ENCODE measurements at places on chromosomes 16 and 17.
A peak's percentile ranks its signal among the peaks of the same experiment; 100 is the strongest.

GRCh38 chr16:15942931-15943690, 6.3 kb upstream of the ABCC1 start:
- DNase-seq, result no peak

GRCh38 chr16:83899272-83899897, 470 bp downstream of the MLYCD start:
- peak; percentile 13 for DNase-seq

GRCh38 chr17:50076221-50076590, 18.9 kb upstream of the PDK2 start:
- no peak for DNase-seq

DNA sequence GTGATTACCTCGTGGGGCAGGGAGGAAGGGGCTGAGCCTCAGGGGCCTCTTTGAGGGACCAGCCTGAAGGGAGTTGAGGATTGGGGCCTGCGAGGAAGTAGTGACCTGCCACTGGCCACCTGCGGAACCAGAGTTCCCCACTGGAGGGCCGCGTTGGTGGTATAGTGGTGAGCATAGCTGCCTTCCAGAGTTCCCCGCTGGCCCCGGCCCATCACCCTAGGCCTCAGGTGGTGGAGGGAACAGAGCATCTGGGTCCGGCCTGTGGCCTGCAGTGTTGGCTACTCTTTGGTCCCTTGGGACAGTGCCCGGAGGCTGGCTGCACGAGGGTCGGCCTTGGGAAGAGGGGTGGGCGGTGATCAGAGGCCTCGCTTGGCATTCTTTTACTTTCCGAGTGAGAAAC, 20.5 kb downstream of the MGAT5B start:
- peak; percentile 65 for DNase-seq

- no peak for DNase-seq
These were observed 18.1 kb upstream of the SHCBP1 start for GRCh38 chr16:46638947-46639925.

- no peak for DNase-seq
These were observed 14.8 kb downstream of the TLE7 start for GRCh38 chr16:71426880-71427615.

GRCh38 chr17:70254735-70255460, 85.6 kb downstream of the KCNJ2 start:
- no peak for DNase-seq

DNA sequence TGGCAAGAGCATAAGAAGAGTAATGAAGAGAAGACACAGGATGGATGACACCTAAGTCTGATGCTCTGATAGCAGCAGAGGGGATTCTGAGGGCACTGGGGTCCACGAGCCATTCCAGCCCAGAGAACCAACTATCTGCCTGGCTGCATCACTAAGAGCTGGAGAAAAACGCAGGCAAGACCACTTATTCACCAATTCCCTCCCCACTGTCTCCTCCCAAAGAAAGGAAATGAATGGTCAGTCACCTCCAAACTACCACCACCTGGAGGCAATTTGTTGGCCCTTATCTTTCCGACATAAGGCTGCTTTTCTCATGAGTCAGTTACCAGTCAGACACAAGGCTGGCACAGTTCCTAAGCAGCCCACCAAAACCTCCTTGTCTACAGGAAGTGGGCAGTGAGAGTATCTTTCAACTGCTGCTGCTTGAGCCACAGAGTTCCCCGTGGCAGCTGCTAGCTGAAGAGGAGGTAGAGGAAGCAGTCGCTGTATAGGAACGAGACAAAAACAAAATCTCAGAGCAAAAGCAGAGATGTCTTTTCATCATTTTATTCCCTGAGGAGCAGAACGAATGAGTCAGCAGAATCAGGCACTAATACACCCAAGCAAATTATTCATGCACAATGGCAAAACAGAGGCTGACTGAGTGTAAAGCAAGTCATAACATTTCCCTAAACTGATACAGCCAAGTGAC, 111.1 kb downstream of the SMG6 start:
- DNase-seq, result no peak

DNA sequence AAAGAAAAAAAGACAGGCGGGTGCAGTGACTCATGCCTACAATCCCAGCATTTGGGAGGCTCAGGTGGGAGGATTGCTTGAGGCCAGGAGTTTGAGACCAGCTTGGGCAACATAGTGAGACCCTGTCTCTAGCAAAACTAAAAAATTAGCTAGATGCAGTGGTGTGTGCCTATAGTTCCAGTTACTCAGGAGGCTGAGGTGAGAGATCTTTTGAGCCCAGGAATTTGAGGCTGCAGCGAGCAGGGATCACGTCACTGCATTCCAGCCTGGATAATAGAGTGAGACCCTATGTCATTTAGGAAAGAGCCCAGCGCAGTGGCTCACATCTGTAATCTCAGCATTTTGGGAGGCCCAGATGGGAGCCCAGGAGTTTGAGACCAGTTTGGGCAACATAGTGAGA, 126.6 kb downstream of the CMIP start:
- DNase-seq, result no peak

GRCh38 chr17:77208217-77208808, 67.5 kb downstream of the SEC14L1 start:
- DNase-seq, result no peak

GRCh38 chr17:76542984-76543383, 3.1 kb downstream of the PRCD start:
- DNase-seq, result no peak

DNA sequence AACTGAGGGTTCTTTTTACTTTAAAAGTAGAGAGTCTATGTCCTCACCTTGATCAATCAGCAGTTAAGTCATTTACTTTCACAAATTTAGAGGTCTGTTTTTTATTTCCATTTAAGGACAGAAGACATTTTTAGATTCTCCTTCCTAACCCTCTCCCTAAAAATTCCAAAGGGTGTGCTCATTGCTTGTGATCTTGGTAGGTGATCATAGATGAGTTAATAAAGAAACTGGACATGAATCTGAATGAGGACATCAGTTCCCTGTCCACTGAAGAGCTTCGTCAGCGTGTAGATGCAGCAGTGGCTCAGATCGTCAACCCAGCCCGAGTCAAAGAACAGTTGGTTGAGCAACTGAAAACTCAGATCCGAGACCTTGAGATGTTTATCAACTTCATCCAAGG, 8.8 kb downstream of the RUNDC1 start:
- DNase-seq, result no peak

DNA sequence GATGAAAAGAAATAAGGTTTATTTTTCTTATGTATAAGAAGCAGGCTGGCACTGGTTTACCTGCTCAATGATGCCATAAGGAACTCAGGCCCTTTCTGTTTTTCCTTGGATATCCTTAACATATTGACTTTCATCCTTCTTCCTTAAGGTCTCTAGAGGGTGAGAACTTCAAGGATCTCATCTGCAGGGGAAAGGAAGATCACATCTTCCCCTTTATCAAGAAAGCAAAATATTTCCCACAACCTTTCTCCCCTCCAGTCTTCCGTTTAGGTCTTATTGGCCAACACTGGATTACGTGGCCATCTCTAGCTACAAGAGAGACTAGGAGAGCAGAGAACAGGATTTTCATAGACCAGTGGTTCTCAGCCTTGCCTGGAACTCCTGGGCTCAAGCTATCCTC, 4.2 kb upstream of the TBX4 start:
- DNase-seq, result no peak

DNA sequence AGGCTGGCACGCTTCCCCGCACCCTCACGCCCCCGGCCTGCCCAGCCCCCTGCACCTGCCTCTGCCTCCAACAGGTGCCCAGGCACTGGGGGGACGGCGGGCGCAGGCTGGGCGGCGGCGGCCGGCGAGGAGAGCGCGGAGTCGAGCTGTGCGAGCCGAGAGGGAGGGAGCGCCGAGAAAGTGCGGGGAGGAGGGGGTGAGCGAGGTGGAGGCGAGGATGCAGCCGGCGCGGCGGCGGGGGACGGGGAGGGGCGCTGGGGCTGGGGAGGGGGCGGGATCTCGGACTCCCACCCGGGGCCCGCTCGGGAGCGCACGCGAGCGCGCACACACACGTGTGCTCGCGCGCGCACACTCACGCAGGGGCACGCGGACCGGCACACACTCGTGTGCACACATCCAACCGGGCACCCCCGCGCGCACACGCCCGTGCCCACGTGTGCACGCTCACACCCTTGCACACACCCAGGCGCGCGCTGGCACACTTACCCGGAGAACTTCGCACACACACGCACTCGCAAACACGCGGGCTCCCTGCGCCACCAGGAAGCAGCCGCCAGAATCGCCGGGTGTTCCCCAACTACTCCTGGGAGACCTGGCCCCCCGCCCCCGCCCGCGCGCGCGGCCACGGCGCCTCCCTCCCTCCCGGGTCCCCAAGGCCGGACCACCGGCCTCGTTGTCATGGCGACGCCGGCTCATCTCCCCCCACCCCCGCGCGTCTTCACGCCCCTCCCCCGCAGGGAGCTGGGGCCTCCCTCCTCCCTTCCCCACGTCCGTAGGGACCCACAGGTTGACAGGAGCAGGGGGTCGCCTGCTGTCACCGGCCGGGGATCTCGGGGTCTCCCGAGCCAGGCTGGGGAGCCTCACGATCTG, at the start of gene DOC2A:
Gene DOC2A (minus strand): TSS at position 184 of the 870 bp plus-strand sequence. CDS start 805 bp downstream, outside the sequence.
- DNase-seq, result peak; percentile 72

GRCh38 chr17:50664788-50665458, 30.2 kb downstream of the ABCC3 start:
- DNase-seq, result no peak

DNA sequence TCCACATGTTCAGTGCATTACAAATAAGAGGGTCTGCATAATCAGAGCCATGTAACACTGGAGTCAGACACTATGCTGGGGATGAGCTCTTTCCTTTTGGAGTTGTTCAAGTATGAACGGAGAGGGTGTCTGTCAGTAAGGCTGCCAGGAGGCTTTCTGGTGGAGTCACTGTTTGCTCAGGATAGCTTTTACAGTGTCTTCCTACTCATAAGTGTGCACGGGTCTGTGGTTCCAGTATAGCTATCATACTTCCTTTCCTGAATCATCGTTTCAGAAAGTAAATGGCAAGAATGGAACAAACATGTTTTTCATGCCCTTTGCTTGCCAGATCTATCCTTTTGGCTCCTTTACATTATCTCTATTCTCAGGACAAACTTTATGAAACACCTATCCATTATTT, 152.7 kb upstream of the CDH11 start:
- DNase-seq, result no peak

DNA sequence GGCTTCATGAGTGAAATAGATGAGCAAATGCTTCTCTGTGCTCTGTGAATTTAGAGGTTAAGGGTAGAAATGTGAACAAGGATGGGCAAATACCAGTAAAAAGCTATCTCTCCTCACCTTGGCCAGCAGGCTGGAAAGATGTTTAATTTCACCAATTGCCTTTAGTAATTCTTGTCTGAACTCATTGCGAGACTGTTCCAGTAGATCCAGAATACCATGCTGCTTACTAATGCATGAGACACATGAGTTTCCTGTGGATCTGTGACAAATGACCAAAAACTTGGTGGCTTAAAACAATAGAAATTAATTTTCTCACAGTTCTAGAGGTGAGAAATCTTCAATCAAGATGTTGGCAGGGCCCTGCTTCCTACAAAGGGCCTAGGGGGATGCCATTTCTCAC, 9.3 kb upstream of the ZNF624 start:
- DNase-seq, result no peak

DNA sequence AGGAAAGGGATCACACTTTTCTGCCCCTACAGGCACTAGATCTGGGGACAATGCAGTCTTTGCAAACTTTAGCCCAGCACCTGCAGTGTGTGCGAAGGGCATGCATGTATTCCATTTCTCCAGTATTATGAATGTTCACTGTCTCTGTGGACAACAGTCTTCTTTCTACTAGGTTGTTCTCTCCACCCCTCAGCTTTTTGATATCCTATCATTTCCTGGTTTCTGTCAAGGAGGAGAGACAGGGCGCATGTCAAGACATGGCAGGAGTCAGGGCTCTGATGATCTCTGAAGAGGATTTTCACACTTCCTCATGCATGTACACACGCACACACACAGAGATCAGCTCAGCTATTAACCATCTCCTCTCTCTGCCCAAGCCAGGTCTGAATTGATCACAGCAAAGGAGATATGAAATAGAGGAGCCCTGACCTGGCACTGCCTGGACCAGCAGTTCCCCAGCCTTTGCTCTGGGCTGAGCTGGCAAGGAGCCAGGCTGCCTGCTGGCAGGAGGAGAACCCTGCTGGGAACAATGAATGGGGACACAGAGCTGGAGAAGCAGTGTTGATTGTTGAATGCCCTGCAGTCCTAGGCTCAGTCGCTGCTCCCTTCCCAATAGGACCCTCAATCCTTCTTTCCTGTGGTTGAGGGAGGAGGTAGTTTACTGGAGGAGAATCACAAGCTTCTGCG, 2.6 kb downstream of the GPR179 start:
- DNase-seq, result no peak

DNA sequence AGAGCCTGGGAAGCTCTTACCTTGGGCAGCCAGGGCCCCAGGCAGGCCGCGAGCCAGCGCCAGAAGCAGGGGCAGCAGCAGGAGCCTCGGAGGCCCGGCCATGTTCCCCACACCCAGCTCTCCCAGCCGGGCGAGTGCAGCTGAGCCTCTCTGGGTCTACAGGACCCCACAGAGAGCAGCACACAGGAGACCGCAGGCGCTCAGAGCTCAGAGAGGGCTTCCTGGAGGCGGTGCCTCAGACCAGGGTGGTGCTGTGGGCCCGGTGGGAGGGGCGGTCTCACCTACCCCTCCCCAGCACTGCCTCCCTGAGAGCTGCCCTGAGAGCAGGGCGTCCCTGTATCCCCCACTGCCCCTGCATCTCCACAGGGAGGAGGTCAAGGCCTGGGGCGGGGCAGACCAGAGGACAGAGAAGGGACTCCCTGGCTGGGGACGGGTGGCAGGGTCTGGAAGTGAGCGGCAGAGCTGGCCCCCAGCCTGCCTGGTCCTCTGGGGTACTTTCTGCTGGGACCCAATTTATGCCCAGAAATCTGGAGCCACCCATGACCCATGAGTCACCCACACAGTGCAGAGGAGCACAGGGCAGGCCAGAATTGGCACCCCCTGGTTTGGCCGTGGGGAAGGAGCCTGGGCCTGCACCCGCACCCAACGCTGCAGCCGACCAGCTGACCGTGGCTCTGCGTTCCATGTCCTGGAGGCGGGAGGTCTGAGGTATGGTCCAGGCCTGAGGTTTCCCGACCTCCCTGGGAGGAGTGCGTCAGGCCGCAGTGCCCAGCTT, at the start of gene CD7:
Gene CD7 (minus strand): TSS at position 215 of the 775 bp plus-strand sequence. CDS start 113 bp downstream, at position 102.
- no peak for DNase-seq

Data from WERI-Rb-1 (cell line).